ENCODE measurements at places on chromosomes 4 and X.

GRCh38 chr4:41384992-41385391, 128.3 kb downstream of the UCHL1 start:
- DNase-seq: no peak

DNA sequence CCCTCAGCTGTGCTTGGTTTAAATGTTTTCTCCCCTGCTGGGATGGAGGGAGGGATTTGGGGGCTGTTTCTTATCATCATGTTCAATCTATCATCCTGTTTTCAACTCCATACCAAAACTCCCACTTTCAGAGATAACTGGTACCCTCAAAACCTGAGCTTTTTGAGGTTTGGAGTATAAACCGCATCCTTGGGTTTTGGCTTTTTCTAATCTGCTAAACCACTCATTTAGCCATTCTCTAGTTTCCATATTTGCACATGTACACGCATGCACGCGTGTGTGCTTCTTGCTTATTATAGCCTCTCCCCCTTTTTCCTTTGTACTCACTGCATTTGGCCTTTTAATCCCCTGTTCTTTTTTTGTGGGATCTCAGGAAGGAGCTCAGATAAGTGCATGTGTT, 116.7 kb upstream of the TEX13D start:
- DNase-seq: no peak

DNA sequence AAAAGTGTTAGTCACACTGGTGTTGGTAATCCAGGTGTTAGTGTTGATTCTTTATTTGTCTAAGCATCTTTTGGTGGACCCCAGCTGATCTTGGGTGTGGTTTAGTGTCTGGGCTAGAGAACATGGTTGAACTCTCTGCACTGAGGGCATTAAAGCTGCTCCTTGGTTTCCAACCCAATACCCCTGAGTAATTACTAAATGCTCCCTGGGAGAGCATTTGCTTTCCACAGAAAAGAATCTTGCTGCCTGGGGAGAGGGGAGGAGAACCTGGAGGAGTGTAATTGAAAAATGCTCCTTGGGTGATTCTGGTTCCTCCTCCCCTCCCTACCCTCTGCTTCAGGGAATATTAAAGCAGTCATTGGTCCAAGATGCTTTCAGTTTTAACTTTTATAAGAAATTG, 3.1 kb downstream of the GUCY1B1 start:
- no peak for DNase-seq

DNA sequence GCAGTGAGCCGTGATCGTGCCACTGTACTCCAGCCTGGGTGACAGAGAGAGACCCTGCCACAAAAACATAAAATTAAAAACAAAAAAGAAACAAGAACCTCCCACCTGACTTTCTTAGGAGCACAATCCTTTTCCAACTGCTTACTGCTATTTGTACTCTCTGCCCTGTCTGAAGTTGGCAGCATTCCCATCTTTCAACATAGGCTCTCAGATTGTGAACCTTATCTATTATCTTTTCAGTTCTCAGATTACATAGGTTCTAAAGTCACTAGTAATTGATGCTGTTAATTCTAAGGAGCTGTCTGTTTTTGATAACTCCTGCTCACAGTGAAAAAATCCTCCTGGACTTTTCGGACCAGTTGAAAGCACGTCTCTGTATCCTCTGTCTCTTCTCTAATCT, 812.2 kb upstream of the CT83 start:
- no peak for DNase-seq

GRCh38 chr4:169437299-169438047, 166.7 kb upstream of the SH3RF1 start:
- DNase-seq: no peak

- DNase-seq: no peak
These were observed 62.3 kb upstream of the PGRMC2 start for GRCh38 chr4:128349921-128350320.

- DNase-seq: no peak
These were observed 139.2 kb upstream of the RBPJ start for GRCh38 chr4:26181616-26182015.

GRCh38 chrX:119155416-119156035, 27.9 kb upstream of the KIAA1210 start:
- peak; percentile 70 for DNase-seq

DNA sequence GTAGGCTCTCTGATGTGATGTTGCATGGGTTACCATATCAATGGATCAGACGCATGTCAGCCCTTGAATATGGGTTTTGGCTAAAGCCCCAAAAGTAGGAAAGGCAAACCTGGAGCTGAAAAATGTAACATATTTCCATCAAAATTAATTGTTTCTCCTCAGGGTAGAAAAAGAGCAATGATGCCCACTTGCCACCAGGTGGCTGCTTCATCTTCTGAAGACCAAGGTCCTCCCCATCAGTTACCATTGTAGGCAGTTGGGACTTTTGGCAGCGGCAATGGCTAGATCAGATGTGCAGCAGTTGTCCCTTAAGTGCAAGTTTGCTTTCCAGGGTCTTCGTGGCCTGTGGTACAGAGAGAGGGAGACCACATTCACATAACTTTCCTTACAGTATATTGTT, 118.2 kb downstream of the NAF1 start:
- DNase-seq: peak; percentile 27

DNA sequence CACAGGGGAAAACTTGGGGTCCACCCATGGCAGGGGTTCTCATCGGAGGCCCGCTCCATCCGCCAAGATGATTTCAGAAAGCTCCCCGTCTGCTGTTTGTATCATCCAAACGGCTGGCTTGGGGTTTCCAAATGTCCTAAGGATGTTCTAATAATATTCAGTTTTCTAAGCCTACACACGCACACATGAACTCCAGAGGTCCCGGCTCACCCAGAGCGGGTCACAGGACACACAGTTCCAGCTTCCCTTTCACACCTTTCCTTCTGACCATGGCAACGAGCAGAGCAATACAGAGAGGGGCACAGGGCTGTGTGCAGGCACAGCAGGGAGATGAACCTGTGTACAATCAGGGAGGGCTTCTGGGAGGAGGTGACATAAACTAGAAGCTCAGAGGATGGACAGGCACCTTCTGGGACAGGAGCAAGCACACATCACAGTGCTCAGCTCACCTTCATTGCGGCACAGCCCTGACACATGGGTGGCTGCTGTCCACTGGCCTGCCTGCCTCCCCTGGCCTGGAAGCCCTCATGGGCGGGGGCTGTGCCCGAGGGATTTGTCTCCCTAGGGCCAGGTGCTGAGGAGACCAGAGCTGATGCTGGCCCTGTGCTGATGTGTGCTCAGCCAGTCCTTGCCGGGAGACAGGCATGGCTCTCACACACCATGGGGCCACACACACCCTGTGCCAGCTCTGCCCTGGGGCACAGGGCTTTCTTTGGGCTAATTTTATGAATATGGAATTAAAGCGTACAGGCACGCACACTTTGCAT, 44.8 kb downstream of the ABLIM2 start:
- DNase-seq: no peak

- DNase-seq: no peak
These were observed 160.3 kb downstream of the CFAP299 start for GRCh38 chr4:80495865-80496264.

DNA sequence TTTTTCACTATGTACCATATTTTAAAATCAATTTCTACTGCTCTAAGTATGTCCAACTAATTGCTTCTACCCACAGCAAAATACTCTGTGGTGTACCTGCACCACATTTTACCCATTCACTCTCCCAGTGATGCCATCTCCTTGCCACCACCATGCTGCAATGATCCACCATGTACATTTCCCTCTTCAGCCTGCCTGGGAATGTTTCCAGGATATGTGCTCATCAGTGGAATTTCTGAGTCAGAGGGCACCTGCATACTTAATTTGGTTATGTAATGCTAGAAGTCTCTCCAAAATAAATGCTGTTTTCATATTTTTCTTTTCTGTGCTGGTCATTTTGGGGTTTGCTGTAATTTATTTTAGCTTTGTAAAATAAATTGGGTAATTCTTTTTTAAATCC, 33.2 kb upstream of the OCIAD2 start:
- peak; percentile 50 for DNase-seq

DNA sequence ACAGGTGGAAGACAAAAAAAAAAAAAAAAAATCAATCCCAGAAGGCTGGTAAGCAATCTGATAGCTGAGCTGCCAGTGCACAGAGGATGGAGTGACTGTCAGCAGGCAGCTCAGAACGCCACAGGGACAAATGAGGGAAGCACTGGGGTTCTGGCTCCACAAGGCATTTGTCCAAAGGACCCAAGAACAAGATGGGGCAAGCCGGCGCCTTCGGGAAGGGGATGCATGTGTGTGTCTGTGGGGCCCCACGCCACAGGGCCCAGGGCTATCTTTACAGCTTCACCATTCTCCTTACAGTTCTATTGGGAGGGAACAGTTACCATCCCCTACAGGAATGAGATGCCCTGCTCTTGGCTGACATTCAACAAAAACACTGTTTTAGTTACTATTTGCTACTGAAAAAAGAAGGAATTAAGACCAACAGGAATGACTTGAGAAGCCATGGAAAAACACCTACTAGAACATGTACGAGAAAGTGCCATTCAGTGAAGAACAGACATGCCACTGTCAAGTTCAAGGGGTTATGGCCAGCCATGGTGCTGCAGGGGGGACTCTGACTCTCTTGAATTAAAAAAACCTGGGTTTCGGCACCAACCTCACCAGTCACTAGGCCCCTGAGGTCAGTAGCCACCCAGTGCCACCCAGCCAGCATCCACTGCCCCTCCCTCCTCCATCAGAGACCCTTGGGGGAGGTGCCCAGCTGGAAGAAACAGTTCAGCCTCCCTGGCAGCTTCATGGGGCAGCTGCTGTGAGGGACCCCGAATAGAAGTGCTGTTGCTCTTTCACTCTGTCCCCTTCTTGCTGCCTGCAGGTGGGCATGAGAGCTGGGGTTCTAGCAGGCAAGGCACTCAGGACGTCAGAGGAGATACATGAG, 18.5 kb downstream of the WDR1 start:
- DNase-seq: no peak

- peak; percentile 29 for DNase-seq
These were observed 24.4 kb downstream of the TNIP3 start for GRCh38 chr4:121139533-121140222.
